K562 (cell line): ENCODE measurements at places on chromosomes 7 and 10. TPM values are rescaled to one million over a fixed set of nuclear protein-coding genes. Genes with fewer than 3 reads are reported as not detected.
A peak's percentile ranks its signal among the peaks of the same experiment; 100 is the strongest.

DNA sequence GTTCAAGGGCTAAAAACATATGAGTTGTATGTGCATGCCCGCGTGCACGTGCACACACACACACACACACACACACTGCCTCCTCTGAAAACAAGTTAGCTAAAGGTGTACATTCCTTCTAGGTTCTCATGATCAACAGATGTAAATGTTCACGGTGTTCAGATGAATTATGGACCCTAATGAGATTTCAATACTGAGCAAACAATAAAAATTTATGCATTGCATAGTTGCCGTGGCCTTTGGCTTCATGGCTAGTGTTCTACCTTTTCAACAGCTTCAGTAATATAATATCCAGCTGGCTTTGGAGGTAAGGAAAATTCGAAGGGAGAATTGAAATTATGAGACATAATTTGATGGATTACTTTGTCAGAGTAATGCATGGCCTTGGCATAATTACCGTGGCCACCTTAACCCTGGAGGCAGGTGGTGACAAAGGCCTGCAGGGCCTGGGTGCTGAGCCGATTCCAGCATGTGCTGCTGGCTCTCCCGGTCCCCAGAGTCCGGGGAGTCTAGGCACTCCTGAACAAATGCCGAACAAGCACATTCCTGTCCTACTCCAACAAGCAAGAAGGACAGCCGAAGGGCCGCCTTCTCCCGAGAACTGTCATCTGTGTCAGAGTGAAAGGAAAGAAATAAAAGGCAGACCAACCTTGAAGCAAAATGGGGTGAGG lies 166.6 kb upstream of the TCF7L2 start:
- no peaks in the 10 kb centered on the region for H3K27me3 ChIP-seq
- H3K4me1 ChIP-seq, result no peaks in the 10 kb centered on the region
- no peak for DNase-seq
- H3K4me3 ChIP-seq, result no peak overlapping the region

Gene BAIAP2L1
- 22.0 and 22.9 TPM in 2 replicates for total RNA-seq

DNA sequence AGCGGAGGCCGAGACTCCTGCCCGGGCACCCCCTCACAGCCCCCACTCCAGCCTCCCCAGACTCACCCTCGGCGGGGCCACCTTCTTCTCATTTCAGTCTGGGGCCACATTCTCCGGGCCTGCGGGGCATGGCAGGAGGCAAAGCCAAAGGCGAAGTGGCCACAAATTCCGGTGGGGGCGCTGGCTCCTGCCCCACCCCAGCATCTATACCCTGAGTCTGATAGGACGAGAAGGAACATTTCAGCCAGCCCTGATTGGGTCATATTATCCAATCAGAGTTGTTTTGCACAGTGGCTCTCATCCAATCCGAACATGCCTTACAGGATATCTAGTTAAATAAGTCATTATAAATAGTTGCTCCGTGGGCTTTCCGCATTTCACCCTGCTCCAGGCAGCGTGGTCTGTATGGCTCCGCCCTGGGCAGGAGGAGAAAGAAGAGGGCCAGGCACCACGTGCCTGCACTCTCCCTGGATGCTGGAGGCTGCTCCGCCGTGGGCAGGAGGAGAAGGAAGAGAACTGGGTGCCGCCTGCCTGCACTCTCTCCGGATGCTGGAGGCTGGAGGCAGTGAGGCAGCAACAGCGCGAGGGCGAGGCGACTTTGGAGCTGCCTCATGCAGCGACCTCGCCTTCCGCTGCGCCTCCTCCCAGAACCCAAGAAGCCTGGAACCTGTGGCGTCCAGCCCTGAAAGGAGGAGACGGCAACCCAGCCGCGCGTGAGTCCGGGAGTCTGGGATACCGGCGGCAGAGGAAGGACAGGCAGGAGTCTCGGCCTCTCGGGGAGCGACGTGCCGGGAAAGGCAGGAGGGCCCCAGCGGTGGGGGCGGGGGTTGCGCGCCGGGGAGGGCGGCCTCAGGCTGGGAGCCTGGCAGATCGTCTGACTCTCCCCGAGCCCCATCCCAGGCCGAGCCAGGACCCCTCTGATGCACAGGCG lies 162.9 kb downstream of the ZNF33B start:
- no peak overlapping the region; the same call in 2 of the 3 replicates for H3K27ac ChIP-seq
- peaks cover 16% of the 10 kb centered on the region for H3K27me3 ChIP-seq
- H3K36me3 ChIP-seq, result no peaks in the 10 kb centered on the region
- peak; percentile 50 for DNase-seq

- peaks cover 25% of the 10 kb centered on the region for H3K27me3 ChIP-seq
- H3K36me3 ChIP-seq, result no peaks in the 10 kb centered on the region
- H3K4me3 ChIP-seq, result no peak overlapping the region
- no peaks in the 10 kb centered on the region; the same call in 1 of the 2 replicates for H3K4me1 ChIP-seq
- no peak for DNase-seq
- no peak overlapping the region for H3K27ac ChIP-seq
Observed at GRCh38 chr10:62099299-62099698, 169.3 kb downstream of the RTKN2 start.

Gene MRPS16
- total RNA-seq, result 237 and 239 TPM in 2 replicates

- H3K27me3 ChIP-seq, result peaks cover 25% of the 10 kb centered on the region
- no peaks in the 10 kb centered on the region for H3K36me3 ChIP-seq
- DNase-seq, result no peak
- H3K4me3 ChIP-seq, result no peak overlapping the region
Observed at GRCh38 chr7:148915211-148915610, 31.1 kb upstream of the EZH2 start.

DNA sequence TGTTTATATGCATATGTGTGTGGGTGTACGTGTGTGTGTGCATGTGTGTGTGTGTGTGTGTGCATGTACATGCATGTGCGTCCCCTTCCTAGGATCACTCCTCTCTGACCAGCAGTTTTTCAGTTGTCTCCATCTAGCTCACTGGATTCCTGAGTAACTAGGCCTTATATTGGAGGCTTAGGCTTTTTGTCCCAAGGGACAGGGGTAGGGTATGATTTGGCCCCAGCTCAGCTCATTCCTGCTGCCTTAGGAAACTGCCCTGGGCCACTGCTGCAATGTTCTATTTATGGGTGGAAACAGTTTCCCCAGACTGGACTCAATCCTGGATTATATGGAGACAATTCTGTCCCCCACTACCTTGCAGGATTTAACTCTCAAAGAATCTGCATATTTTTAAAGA lies 68.8 kb upstream of the SDK1 start:
- no peak overlapping the region for H3K27ac ChIP-seq
- H3K4me1 ChIP-seq, result no peaks in the 10 kb centered on the region
- no peak overlapping the region for H3K4me3 ChIP-seq
- no peak for DNase-seq

GRCh38 chr10:122346326-122346950 lies 28.1 kb upstream of the PLEKHA1 start:
- no peak for DNase-seq
- no peaks in the 10 kb centered on the region for H3K36me3 ChIP-seq
- no peaks in the 10 kb centered on the region for H3K4me1 ChIP-seq
- peaks cover 9% of the 10 kb centered on the region for H3K27me3 ChIP-seq

Gene NPTX2
- total RNA-seq, result 0.07 TPM in 1 of 2 replicates, not detected in the other

Gene CCDC3
- 0.04 TPM in 1 of 2 replicates, not detected in the other for total RNA-seq

DNA sequence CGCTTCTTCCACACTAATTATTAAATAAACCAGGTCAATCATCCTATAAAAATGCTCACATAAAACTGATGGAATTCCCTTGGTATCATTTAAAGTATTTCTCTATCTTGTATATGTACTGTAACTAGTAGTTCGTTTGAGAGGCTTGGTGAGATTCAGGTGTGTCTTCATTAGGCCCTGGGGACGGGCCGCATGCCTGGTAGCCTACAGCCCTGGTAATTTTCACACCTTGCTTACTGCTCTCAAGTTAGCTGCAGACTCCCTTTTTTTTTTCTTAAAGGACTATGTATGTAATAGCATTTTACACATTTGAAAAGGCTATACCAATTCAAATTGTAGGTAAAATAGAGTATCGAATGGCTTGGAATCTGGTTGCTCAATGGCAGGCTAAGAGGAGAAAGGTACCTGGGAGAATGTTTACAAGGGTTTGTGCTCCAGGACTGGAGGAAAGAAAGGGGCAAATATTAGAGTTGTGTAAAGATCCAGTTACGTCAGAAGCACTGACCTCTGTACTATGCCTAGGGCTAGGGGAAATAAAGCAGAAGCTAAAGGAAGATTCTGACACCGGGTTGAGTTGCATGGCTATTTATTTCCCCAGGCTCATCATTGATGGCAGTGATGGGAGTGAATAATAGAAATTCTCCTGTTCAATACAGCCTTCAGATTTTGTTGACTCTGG lies 58.8 kb upstream of the PNLIP start:
- H3K4me1 ChIP-seq, result no peaks in the 10 kb centered on the region
- no peaks in the 10 kb centered on the region for H3K27me3 ChIP-seq
- no peaks in the 10 kb centered on the region for H3K36me3 ChIP-seq
- no peak overlapping the region for H3K4me3 ChIP-seq

Gene FOXI2
- not detected in 2 replicates for total RNA-seq

Gene NME8
- not detected in 2 replicates for total RNA-seq

DNA sequence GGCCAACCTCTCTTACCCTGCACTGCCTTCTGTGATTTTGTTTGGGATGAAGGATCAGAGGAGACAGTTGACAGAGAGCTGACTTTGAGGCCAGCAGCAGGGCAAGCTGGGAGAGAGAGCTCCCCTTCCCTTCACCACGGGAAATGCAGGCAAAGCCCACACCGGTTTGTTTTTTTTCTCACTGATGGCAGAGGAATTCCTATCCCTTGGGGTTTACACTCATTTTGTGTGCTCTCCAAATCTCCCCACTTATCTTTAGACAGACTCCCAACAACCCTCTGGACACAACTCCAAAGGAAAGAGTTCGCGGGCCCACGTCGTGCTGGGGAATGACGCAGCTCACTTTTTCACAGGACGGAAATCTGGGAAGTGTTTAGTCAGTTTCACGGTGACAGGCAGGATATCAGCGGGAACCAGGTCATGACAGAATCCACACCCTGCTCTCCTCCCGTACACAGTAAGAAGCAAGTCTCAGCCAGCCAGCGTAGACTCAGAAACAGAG lies 68.3 kb upstream of the FAM171A1 start:
- H3K4me3 ChIP-seq, result peak overlapping the region; percentile 27; the same call in 1 of the 2 replicates
- no peaks in the 10 kb centered on the region for H3K36me3 ChIP-seq
- peaks cover 23% of the 10 kb centered on the region for H3K4me1 ChIP-seq
- no peaks in the 10 kb centered on the region for H3K27me3 ChIP-seq
- peak overlapping the region; percentile 70 for H3K27ac ChIP-seq
- DNase-seq, result peak; percentile 37

- peaks cover 11% of the 10 kb centered on the region; the same call in 2 of the 3 replicates for H3K36me3 ChIP-seq
- DNase-seq, result no peak
- H3K4me3 ChIP-seq, result no peak overlapping the region
- H3K27me3 ChIP-seq, result no peaks in the 10 kb centered on the region
- H3K27ac ChIP-seq, result no peak overlapping the region
- peaks cover 14% of the 10 kb centered on the region; the same call in 2 of the 3 replicates for H3K4me1 ChIP-seq
Observed at GRCh38 chr7:77802557-77803405, 4.2 kb downstream of the PHTF2 start.

DNA sequence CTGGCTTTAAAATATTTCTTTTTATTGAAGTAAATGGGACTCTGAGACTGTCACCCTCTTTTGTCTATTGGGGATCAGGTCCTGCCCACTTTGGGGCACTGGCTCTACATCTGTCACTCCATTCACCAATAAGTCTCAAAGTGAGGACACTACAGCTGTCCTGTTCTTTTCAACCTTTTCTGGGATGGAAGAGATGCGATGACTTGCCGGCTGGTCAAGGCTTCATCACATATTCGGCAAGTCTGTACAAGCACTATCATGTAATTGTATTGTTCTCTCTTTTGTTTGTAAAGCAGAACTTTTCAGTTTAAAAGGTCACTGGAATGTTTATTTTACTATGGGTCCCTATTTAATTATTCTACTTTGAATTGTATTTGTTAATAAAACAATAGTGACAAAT lies 17.7 kb upstream of the SP8 start:
- H3K4me1 ChIP-seq, result no peaks in the 10 kb centered on the region
- DNase-seq, result no peak
- H3K27ac ChIP-seq, result no peak overlapping the region

Gene C10orf143
- total RNA-seq, result 0.27 and 0.33 TPM in 2 replicates

DNA sequence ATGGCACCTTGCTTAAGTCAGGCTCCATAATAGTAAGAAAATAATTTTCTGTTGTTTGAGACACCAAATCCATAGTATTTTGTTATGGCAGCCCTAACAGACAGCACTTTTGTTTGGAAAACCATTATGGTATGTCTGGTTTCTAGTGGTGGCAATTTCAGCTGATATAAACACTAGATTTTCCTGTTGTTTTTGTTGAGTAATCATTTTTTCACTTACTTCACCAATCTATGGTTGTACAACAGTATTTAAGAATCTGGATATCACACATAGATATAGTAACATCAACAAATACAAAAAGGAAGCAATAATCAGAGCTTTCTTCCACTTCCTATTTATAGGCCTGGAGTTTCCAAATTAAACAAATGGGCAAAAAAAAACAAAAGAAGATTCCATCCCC lies 725.8 kb upstream of the POM121L12 start:
- H3K27me3 ChIP-seq, result no peaks in the 10 kb centered on the region
- H3K36me3 ChIP-seq, result no peaks in the 10 kb centered on the region
- no peaks in the 10 kb centered on the region for H3K4me1 ChIP-seq
- H3K4me3 ChIP-seq, result no peak overlapping the region

- DNase-seq, result no peak
- no peak overlapping the region for H3K4me3 ChIP-seq
- H3K27me3 ChIP-seq, result peaks cover 8% of the 10 kb centered on the region; the same call in 1 of the 3 replicates
- H3K27ac ChIP-seq, result no peak overlapping the region
- H3K36me3 ChIP-seq, result no peaks in the 10 kb centered on the region
Observed at GRCh38 chr7:137836113-137836509, 10.7 kb downstream of the DGKI start.

DNA sequence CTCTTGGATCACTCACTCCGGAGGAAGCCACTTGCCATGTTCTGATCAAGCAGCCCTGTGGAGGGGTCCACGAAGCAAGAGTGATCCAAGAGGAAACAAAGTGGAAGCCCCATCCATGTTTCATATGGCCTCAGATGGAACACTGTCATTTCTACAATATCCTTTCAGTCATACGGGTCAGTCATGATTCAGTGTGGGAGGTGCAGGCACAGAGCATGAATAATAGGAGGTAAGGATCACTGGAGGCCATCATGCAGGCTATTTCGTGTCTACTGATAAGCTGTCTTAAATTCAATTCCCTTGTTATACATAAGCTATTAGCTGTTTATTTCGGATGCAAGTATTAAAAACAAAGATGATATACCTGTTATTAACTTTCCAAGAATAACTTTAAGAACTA lies 36.8 kb downstream of the VPS41 start:
- no peak overlapping the region for H3K27ac ChIP-seq
- H3K36me3 ChIP-seq, result peaks cover 9% of the 10 kb centered on the region; the same call in 2 of the 3 replicates
- no peaks in the 10 kb centered on the region for H3K27me3 ChIP-seq

GRCh38 chr10:2979306-2979705 lies 88.0 kb upstream of the PFKP start:
- no peaks in the 10 kb centered on the region for H3K36me3 ChIP-seq
- H3K27ac ChIP-seq, result no peak overlapping the region
- DNase-seq, result no peak
- H3K27me3 ChIP-seq, result no peaks in the 10 kb centered on the region; the same call in 2 of the 3 replicates
- 0 out of 3 replicates have a peak, but pooled peaks cover 2% of the 10 kb centered on the region for H3K4me1 ChIP-seq

- H3K27ac ChIP-seq, result no peak overlapping the region
- H3K27me3 ChIP-seq, result no peaks in the 10 kb centered on the region
- H3K36me3 ChIP-seq, result peaks cover 24% of the 10 kb centered on the region
- H3K4me3 ChIP-seq, result no peak overlapping the region
Observed at GRCh38 chr7:24842449-24843241, 85.4 kb upstream of the GSDME start.
